Astrocyte of the spinal cord (primary cell): ENCODE measurements at places on chromosomes 4 and X.

DNA sequence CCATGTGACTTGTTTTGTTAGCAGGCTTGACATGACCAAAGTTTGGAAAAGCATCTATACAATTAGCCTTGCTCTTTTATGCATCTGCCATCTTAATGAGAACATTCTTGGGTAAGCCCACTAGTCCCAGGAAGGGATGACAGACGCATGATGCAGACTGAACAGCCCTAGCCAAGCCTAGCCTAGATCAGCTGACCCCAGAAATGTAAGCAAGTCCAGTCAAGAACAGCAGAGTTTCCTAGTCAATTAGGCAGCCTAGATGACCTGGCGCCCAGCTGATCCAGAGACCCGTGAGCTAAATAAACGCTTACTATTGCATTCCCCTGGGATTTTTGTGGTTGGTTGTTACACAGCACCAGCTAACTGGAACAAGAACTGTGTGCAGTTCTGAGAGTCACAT is 457.9 kb downstream of the BCOR start:
- no peak for DNase-seq

DNA sequence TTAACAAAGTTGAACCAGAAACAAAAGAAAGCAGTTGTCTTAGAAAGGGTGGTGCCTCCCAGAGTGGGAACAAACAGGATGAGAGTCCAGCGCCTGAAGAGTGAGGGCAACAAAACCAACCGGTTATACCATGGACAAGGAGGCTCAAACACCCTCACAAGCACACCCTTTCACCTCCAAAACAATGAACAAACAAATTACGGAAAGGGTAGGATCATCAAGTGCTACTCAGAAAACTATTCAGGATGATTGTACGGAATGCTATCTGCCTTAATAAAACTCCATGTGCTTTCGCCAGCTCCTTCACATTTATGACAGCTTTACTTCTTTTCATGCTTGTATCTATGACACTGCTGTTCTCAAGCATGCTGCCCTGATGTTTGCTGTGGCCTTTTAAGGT is 26.8 kb downstream of the SLC39A8 start:
- DNase-seq, result no peak

DNA sequence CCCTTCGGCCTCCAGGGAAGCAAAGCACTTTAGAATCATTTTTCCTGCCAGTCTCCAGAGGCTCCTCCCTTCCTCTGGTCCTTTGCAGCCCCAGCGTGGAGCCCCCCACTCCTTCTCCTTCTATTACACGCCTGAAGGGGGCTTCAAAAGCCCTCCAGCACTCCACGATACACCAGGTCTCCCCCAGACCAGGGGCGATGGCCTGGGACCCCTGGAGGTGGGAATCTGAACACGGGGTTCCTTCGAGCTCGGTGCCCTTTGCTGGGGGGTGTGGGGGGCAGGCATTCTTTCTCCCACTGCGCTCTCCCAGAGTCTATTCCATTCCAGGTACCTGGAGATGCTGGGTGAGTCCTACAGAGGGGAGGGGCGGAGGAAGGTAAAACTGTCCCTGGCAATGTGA is 97.6 kb downstream of the HMX1 start:
- no peak for DNase-seq

GRCh38 chrX:47902161-47902560 is 65.5 kb downstream of the ZNF81 start:
- DNase-seq, result no peak

DNA sequence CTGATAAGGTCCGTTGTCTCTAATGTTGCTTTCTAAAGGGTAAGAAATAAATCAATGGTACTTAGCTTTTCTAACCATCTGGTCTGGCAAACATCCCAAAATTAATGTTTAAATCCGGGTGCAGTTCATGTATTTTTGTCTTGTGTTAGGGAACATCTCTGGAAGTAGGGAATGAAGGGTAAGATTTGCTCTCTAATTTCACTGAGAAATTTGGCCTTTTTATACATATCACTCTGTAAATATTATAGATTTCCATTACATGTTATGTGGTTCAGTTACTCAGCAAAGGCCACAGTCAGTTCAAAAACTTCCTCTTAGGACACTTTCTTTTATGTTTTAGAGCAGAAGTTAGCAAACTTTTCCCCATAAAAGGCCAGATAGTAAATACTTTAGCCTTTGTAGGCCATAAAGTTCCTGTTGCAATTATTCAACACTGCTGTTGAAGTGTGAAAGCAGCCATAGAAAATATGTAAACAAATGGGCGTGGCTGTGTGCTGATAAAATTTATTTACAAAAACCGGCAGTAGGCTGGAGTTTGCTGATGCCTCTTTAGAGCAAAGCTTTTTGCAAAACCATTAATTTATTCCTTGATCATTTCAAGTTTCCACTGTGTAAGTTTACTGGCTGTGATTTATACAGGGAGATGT is 218.1 kb downstream of the ANTXR2 start:
- peak; percentile 46 for DNase-seq
